ENCODE measurements at places on chromosomes 1 and 21.

- DNase-seq, result no peak
Observed at GRCh38 chr1:213982289-213982671, 5.5 kb upstream of the PROX1 start.

GRCh38 chr1:10267319-10267718 is 56.9 kb downstream of the KIF1B start:
- DNase-seq, result no peak

DNA sequence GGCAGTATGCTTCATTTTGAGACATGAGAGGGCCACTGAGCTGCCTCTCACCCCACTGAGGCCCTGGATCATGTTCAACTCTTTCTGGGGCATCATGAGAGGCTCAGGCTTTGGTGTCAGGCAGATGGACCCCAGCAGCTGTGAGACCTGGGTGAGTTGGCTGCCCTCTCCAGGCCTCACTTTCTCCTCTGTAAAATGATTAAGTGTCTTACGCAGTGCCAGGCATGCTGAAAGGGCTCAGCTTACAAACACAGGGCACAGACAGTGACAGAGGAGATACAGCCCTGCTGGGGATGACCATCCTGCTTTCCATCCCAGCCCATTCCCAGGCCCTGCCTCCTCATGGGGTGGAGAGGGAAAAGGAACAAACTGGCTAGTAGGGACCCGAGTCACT is 387.4 kb downstream of the MATN1 start:
- DNase-seq, result no peak

DNA sequence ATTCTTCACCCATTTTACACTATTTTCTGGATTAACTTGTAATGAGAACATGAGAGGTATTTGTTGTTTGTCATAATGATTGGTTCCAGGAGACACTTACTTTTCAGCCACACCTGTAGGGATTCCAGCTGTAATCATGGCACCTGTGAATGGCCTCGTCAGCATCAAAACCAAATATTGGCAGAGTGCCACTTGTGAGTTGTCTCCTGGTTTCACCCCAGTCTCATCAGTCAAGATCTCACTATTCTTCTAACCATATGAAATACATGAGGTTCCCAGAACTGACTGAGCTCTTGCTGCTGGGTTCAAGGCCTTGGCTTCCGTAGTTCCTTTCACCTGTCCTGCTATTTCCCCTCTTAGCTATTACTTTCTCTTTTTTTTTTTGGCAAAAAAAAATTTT is 246.6 kb upstream of the ADGRL2 start:
- no peak for DNase-seq

DNA sequence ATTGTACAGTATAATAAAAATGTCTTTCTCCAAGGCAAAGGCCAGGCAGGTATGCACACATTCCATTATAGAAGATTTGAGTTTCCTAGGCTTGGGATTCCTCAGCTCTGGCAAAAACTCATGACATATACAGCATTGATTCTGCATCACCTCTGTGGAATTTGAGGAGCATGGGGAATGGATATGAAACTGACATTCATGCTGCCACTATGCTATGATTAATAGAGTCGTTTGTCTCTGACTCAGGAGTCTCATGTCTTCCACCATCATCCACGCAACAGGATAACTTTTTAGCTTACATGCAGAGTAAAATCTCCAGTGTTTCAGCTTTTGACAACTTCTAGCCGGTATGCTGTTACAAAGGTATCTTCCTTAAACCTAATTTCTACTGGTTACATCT is 49.8 kb upstream of the ADORA3 start:
- DNase-seq, result peak; percentile 92

DNA sequence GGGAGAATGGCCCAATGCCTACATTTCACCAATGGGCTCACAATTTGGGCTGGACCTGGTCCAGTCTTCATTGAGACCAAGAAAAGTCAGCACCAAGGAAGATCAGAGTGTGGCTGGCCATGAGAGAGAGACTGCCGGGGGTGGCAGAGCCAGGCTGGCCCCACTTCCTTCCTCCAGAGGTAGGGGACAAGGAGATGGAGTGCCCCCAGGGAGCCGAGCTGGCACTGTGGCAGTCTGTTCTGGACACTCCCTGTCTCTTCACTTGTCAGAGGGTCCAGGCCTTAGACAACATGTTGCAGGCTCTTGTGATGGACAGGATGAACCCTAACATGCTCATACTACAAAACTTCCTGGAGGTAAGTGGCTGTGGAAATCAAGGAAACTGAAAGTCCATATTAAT is 27.7 kb downstream of the INAVA start:
- DNase-seq, result no peak

- peak; percentile 62 for DNase-seq
Observed at GRCh38 chr21:16418226-16418625, 688.4 kb downstream of the USP25 start.

GRCh38 chr1:98677288-98677687 is 15.8 kb downstream of the SNX7 start:
- DNase-seq, result peak; percentile 72

DNA sequence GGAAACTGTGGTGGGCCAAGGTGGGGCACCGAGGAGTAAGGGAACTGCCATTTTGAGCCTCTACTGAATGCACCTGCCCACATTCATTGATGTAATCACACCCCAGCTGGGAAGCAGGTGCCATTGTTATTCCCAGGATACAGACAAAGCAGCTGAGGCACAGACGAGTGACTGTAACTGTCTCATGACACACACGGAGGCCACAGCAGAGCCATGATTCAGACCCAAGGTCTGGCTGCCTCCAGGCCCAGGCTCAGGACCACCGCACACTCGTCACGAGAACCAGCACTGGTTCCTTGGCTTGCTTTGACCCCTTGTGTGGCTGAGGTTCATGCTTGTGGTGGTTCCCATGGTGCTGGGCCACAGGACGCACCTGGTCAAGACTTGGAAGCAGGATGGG is 45.6 kb upstream of the CLIC4 start:
- DNase-seq, result no peak

DNA sequence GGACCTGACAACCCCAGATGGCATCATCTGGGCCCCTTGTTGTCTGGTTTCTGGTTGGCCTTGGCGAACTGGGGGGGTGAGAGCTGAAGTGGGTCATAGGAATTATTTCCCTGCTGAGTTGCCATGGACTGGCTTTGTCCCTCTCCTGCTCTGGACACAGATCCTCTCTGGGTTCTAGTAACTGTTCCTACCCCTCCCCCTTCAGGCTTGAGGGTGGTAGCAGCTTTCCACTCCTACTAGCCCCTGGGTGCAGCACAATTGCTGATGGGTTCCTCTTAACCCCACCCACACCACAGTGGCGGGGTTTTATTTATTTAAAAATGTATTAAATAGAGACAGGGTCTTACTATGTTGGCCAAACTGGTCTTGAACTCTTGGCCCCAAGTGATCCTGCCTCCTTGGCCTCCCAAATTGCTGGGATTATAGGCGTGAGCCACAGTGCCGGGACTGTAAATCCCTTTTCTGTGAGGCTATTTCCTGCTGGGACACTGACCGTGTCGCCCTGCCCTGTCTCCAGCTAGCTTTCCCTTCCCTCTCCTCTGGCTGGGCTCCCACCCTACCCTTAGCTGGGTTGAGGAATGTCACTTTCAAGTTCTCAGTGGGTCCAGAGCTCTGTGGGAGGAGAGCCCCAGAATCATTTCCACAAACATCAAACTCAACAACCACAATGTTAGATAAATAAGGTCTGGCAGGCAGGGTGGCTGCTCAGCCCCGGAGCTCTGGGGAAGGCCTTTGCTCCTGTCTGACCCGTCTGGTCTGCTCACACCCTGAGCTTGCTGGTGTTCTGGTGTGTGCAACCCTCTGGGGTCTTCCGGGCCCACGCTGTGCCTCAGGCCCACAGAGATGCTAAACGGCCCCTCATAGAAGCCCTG is 112.7 kb upstream of the WNT4 start:
- no peak for DNase-seq

DNA sequence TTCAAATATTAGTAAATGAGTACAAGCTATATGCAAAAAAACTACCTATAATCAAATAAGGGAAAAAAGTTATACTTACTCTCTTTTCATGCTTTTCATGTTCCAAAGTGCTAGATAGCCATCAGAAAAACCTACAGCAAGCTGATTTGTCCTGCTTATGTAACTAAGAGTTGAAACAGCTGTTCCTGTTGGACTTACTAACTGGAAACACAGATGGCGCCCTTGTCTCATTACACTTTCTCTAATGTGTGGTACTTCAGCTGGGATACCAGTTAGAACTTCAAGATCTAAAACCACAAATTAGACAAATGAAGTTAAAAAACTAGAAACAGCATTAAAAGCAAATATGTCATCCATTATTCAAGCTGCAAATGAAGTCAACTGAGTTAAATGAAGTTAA is 24.3 kb downstream of the AHCTF1 start:
- DNase-seq, result peak; percentile 41

DNA sequence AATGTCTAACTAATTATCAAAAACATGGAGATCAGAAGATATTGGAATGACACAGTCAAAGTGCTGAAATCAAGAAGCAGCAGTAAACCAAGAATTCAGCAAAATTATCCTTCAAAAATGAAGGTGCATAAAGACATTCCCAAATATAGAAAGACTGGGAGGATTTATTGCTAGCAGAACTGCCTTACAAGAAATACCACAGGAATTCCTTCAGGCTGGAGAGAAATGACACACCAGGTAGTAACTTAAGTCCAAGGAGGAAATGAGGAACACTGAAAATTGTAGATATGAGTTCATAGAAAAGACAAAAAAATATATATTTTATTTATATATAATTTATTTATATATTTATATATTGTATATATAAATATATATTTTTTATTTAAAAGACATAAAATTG is 217.2 kb downstream of the RPS6KC1 start:
- DNase-seq, result peak; percentile 80

DNA sequence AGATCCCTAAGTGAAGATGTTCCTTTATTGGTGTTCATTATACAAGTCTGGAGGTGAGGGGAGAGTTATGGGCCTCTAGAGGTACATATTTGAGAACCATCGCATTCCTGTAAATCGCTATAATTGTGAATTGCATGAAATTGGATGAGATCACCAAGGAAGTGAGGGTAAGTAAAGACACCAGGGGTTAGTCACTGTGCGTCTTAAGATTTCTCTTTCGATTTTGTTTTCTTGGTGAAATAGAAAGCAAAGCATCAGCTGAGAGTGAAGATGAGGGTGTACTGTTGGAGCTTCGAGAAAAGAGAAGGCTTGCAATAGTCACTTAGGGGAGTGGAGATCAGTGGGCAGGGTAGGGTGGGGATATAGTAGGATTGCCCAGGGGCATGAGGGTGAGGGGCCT is 82.1 kb downstream of the RAVER2 start:
- peak; percentile 22 for DNase-seq

- DNase-seq, result no peak
Observed at GRCh38 chr1:7590426-7590790, 180.7 kb upstream of the VAMP3 start.

DNA sequence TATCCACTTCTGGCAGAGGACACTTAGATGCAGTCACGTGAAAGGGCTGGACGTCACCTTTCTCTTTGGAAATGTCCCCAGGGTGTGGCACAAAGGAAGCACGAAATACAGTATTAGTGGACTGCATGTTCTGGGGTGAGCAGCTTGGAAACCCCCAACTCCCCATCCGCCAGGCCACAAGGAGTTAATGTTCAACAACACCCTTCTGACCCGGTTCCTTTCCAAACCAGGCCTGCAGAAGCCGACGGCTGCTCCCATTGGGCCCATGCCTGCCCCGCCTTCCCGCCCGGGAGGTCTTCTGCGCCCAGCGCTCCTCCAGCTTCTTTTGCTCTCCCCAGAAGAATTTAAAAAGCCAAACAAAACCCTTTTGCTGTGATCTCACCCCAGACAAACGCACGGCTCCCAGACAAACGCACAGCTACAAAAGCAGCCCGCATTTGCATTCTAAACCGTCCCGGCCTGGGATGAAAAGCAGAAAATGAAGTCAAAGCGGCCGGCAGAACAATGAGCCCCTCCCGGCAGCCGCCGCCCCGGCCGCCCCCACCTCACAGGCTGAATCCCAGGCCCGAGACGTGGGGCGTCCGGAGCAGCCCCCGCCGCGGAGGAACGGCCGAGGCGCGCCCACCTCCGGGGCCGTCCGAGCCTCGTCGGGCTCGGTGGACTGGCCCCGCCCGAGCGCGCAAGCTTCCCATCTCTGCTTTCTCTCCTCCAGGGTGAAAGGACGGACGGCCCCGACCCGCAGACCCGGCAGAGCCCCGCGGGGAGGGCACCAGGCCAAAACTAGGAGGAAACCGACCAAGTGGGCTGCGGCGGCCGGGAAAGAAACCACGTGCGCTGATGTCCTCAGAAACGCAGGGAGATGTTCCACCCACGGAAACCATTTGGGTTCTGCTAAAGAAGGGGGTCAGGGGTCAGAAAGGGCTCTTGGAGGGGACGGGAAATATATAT is 101.9 kb downstream of the PLPP3 start:
- peak; percentile 71 for DNase-seq

GRCh38 chr1:158056498-158056897 is 63.1 kb downstream of the KIRREL1 start:
- no peak for DNase-seq

GRCh38 chr1:39132505-39133339 is 71.8 kb upstream of the MACF1 start:
- DNase-seq, result peak; percentile 69

GRCh38 chr1:170471398-170472053 is 60.4 kb upstream of the GORAB start:
- DNase-seq, result peak; percentile 84

DNA sequence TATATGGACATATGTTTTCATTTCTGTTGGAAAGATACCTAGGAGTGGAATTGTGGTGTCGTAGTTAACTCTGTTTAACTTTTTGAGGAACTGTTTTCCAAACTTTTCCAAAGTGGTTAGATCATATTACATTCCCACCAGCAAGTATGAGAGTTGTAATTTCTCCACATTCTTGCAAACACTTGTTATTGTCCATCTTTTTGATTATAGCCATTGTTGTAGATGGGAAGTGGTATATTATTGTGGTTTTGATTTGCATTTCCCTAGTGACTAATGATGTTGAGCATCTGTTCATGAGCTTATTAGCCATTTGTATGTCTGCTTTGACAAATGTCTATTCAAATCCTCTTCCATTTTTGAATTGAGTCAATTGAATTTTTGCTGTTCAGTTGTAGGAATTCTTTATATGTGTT is 19.8 kb downstream of the CAMTA1 start:
- no peak for DNase-seq

- no peak for DNase-seq
Observed at GRCh38 chr1:188241629-188242028, 1412.9 kb downstream of the PLA2G4A start.

GRCh38 chr1:206716870-206717673 is 32.4 kb downstream of the MAPKAPK2 start:
- DNase-seq, result no peak

DNA sequence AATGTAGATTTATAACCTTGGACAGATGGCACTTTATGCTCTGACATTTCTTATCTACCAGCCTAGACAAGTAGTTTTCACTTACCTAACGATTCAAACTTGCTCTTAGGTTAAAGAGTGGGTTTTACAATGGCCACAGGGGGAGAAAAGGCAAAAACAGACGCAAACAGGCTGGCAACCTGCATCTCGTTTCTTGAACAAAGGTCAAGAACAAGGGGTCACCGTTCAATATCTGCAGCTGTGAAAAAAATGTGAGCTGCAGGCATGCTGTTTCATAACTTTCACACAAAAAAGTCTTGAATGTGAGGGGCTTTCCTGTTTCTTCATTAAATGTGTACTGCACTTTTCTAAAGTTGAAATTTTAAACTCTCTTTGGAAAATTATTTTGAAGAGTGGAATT is 49.4 kb downstream of the SYDE2 start:
- no peak for DNase-seq
